Lung (tissue), 17 donors: ENCODE measurements at places on chromosomes 3 and 15. TPM values are rescaled to one million over a fixed set of nuclear protein-coding genes. Genes with fewer than 3 reads are reported as not detected.

DNA sequence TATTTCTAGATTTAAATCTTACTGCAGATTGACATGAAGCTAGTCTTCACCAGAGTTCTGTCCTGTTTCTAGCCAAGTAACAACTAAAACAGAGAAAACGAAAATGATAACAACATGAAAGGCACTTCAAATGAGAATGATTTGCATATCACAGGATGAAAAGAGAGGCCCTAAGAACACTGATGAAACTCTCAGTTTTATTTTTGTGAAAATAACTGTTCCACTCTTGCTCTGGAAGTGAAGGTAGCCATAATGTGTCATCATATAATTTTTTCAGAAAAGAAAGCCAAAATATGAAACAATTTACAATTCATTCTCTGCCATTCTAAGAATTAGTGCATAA is 274.4 kb downstream of the ADAMTSL3 start:
- H3K4me3 ChIP-seq = no peak overlapping the region
- H3K27ac ChIP-seq = no peak overlapping the region
- no peak for DNase-seq
- no peaks in the 10 kb centered on the region for H3K36me3 ChIP-seq
- H3K4me1 ChIP-seq = peaks cover 3% of the 10 kb centered on the region

DNA sequence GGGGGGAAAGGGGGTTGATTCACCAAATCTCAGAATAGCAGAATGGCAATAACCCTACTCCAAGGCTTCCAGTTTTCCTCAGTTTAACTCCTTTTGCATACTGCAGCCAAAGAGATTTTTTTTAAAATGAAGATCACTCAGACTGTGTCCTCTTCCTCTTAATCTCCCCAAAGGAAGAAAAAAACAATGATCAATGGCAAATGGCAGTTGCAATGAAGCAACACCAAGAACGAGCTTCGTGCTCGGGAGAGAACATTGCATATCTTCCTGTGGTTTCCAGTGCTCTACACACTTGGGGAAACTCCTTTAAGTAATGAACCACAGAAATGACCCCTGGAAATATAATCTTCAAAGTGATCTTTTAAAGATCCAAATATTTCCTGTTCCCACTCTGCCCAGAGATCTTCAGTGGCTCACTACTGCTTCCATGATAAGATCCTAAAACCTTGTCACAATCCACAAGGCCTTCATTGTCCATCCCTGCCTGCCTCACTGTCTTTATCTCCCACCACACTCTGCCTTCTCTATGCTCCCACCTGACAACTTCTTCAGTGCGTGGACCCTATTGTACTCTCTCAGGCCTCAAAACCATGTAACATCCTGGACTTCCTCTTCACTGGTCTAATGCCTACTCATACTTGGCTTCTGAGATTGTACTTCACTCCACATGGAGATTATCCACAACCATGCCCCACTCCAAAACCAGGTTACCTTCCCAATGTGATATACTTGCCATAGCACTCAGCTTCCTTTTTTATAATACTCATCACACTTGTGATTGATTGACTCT is 394.8 kb downstream of the FHIT start:
- H3K36me3 ChIP-seq = no peaks in the 10 kb centered on the region
- no peak overlapping the region for H3K27ac ChIP-seq
- no peaks in the 10 kb centered on the region for H3K27me3 ChIP-seq
- no peak for DNase-seq
- no peaks in the 10 kb centered on the region for H3K4me1 ChIP-seq

DNA sequence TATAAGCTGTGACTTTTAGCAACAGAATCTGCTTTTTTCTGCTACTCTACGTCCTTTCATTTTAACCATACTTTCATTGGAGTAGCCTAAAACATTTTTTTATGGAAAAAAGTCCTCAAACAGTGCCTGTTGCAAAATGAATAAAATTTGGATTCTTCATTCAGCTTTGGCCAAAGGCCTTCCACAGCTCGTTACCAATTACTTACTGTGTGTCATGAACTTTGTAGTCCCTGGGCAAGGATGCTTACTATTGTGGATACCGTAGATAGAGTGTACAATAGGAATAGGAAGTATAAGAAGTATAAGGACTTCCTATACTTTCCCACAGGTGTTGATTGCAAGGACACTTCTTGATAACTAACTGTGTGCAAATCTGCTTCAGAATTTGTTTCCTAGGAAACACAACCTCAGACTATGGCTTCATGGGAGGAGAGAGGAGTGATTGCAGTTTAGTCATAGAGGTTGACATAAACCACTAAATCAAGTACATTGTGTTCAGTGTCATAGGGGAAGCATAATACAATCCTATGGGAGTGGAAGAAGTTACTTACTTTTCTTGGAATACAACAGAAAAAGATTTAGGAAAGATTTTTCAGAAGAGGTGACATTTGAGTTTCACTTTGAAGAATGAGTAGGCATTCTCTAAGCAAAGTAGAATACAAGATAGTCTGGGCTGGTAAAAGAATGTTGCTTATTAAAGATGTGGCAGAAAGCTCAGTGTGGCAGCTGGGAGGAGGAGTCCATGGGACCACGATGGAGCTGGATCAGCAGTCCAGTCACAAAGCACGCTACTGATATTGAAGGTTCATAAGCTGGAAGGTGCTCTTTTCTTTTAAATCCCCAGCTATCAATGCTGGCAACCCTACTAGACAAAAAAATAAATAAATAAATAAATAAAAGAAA is 309.7 kb upstream of the TPRG1 start:
- no peak overlapping the region for H3K4me3 ChIP-seq
- no peaks in the 10 kb centered on the region for H3K27me3 ChIP-seq
- H3K36me3 ChIP-seq = peaks cover 7% of the 10 kb centered on the region

- no peak overlapping the region for H3K27ac ChIP-seq
- DNase-seq = no peak
- no peak overlapping the region for H3K4me3 ChIP-seq
- peaks cover 23% of the 10 kb centered on the region for H3K4me1 ChIP-seq
These were observed 3.0 kb downstream of the MYL3 start for GRCh38 chr3:46860017-46860809.

Gene KNL1
- polyA plus RNA-seq = 0.53 TPM

Gene GOLGA8S
- 0.05 TPM for polyA plus RNA-seq

Gene CMTM8
- polyA plus RNA-seq = 24.5 TPM

Gene PLA2G4E
- polyA plus RNA-seq = 0.38 TPM

Gene CCR4
- 1.0 TPM for polyA plus RNA-seq
